Activated naive CD4-positive, alpha-beta T cell treated with anti-CD3 and anti-CD28 coated beads, Interleukin-2, amount 50 U/mL, for 72 hours (primary cell): ENCODE measurements at places on chromosomes 11 and 22.

DNA sequence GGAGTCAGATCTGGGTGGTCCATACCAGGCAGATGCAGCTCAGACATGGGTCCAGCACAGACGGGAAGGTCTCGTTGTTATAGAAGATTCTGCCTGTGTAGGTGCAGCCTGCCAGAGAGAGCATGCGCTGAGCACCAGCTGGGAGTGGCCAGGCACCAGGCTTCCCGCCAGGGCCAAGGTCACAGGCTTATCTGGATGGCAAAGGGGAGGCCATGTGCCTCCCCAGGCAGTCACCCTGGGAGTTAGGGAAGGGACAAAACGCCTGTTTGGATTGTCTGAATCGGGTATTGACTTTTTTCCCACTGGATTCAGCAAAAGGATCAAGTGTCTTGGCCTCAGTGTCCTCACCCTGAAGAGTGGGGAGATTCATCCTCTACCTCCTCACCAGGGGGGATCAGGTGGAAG is 26.5 kb downstream of the PGA5 start:
- no peak for DNase-seq

- no peak for DNase-seq
These were observed 228.2 kb downstream of the TMEM135 start for GRCh38 chr11:87265979-87266378.

GRCh38 chr22:42974223-42974622 is 40.7 kb downstream of the PACSIN2 start:
- no peak for DNase-seq

DNA sequence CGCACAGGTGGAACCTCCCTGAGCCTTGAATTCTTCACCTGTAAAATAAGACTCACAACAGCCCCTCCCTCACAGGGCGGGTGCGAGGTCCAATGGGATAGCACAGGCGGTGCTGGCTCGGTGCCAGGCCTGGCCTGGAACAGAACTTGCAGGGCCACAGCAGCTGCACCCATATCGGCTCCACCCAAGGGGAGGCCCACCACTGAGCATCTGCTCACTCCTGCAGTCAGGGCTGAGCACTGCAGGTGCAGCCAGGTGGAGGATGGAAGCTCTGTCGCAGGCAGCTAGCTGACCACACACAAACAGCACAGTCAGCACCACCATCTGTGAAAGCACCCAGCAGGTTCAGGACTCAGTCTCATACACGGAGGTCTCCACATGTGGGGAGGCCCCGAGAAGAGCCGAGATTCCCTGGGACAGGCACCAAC is 19.6 kb downstream of the VPS37C start:
- DNase-seq: no peak

DNA sequence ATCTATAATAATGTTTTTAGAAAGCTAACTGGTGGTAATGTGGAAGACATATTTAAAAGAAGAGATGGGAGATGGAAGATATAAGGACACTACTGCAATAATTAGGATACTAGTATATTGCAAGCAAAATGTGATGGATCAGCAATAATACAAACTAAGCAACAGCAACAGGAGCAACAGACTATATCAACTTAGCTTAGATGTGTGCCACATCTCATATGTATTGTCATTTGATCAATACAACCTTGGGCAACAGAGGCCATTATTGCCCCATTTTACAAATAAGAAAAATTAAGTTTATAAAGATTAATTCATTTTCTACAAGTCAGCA is 4.2 kb downstream of the FCHSD2 start:
- DNase-seq: no peak

DNA sequence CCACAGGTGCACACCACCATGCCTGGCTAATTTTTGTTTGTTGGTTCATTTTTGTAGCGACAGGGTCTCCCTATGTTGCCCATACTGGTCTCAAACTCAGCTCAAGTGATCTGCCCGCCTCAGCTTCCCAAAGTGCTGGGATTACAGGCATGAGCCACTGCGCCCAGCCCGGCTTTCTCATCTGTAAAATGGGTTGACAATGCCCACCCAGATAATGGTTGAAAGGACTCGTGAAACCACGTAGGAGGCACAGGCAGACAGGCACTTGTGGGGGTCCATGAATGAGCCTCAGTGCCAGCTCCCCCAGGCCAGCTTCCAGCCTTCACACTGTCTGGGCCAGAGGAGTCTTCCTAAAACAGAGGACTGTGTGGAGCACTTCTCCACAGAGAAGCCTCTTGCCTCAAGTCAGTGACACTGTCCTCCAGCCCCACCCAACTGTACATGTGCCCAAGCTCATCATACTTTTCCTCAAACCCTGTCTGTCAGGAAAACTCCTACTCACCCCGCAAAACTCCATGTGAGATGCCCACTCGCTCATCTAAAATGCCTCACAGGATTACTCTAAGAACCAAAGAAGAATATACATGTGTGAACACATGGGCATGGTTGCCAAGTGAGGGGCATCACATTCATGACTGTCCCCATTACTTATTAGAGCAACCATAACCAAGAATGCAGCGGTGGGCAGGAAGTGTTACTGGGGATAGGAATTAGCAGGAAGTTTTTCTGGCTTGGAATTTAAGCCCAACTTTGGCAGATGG is 32.1 kb upstream of the WNT7B start:
- DNase-seq: no peak

- DNase-seq: no peak
These were observed 667 bp downstream of the RAB6A start for GRCh38 chr11:73760135-73760678.

GRCh38 chr11:108589136-108589535 is 4.4 kb downstream of the EXPH5 start:
- no peak for DNase-seq

DNA sequence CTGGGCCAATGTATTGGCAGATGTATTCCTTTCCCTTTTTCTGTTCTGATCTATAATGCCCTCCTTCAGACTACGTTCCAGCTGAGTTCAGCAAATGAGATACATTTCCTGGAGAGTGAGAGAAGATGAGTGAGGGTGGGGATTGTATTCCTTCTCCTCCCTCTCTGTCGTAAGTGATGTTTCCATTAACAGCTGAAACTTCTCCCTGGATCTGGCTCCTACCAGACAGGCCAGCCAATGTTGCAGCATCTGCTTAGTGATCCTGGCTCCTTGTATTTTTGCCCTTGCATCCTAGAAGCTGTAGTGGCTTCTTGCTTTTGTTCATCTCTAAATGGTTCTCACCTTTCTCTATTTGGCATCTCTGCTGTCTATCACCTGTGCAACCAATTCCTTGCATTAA is 48.2 kb upstream of the MTMR2 start:
- DNase-seq: no peak

GRCh38 chr11:126082251-126083109 is 19.8 kb upstream of the CDON start:
- DNase-seq: no peak

GRCh38 chr11:90434858-90435257 is 212.0 kb upstream of the CHORDC1 start:
- DNase-seq: no peak

DNA sequence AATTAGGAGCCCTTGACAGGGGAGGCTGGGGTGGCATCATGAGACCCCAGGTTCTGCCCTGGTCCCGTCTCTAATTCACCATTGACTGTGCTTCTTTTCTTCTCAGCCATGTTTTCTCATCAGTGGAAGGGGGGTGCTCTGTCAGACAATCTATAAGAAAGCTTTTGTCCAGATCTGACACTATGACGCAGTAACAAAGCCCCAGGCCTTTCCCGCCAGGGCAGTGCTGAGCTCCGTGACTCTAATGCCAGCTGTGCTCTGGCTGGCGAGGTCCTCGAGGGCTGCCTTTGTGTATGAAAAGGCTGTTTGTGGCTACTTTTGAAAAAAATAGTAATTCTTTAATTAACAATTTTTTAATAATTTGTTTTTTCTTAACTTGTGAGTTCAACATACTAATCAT is 3.2 kb downstream of the CD6 start:
- no peak for DNase-seq

DNA sequence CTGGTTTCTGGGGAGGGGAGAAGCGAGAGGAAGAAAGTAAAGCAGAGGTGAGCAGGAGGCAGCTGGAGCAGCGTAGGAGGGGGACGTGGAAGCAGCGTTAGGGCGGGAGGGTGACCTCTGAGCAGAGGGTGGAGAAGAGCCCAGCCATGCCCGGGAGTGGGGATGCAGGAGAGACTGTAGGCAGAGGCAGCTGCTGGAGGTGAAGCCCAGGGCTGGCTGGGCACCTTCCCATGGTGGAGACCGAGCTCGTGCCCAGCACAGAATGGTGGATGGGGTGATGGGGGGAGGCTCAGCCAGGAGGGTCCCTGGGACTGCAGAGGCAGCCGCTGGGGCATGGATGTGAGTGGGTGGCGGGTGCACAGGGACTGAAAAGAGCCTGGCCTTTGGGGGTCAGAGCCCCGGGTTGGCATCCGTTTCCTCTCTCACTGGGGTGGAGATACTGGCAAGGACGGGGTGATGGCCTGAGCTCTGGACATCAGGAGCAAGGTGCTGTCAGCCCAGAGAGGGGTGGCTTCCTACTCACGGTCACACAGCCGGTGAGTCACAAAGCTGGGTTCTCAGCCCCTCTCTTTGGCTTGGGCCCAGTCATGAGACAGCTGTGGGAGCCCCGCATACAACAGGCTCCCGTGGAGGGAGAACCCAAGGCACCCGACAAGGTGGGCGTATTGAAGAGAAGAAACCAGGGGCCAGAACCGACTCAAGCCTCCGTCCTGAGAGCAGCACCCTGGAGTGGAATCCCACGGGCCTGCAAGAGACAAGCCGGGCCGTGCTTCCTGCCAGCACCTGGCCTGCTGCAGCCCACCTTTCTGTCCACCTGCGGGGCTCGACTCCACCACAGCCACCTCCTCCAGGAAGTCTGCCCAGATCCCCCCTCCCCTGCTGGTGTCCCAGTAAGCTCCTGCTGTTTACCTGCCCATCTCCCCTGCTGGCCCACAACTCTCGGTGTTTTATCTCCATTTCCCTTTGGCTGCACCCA is 45.8 kb upstream of the FGF3 start:
- peak; percentile 31 for DNase-seq

DNA sequence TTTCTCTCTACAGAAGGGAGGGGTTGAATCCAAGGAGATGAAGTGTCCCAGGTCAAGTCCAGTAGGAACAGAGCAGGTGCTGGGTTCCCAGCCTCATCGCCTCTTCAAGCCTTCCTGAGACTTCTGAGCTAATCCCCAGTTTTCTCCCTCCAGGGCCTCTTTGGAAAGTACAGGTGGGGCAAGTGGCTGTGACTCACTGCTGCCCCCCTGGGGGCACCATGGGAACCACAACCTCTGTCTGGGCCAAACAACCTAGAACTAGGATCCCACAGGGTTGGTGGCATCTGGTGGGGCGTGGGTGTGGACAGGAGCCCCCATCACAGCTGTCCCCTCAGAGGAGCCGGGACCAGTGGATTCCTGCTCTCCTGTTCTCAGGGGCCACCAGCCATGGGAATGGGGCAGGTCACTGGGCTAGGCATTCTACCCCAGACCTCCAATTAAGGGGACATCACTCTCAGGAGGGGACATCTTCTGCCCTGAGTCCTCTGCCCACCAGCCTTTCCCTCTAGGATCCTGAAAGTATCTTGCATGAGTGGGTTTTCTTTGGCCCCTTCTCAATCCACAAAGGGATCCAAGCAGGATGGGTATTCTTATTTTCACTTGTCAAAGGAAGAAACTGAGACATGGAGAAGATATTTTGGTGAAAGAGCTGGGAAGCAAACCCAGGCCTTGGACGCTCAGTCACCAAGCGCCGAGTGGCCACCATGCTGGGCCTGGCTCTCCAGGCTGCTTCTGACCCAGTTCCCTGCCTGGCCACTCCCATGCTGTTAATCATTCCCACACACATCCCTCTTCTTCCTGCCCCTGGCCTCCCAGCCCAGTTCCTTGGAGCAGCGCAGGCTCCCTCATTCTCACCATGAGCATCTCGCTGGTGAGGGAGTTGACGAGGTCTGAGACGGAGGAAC is 23.8 kb downstream of the LRRC10B start:
- DNase-seq: no peak

GRCh38 chr11:108873941-108874340 is 209.1 kb downstream of the DDX10 start:
- DNase-seq: no peak

- DNase-seq: no peak
These were observed 220.8 kb upstream of the SNX19 start for GRCh38 chr11:131137046-131137445.

- DNase-seq: no peak
These were observed 95.6 kb downstream of the RASSF10 start for GRCh38 chr11:13104619-13105236.

GRCh38 chr11:134063124-134063495 is 5.8 kb upstream of the JAM3 start:
- no peak for DNase-seq

DNA sequence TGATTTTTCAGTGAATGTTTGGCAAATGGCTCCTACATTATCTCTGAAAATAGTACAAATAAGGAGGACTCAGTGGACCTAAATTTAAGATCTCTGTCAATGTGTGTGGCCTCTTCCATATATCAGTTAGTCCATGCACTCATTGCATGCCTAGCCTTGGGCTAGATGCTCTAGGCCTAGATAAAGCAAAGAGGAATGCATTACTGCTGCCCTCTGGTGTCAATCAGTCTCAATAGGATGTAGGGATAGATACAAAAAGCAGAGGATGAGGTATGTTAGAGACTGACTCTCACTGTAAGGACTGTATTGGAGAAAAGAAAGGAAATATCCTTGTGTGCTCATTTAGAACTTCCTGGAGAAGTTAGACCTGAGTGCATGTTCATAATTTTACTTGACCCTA is 42.0 kb downstream of the MS4A2 start:
- DNase-seq: no peak

DNA sequence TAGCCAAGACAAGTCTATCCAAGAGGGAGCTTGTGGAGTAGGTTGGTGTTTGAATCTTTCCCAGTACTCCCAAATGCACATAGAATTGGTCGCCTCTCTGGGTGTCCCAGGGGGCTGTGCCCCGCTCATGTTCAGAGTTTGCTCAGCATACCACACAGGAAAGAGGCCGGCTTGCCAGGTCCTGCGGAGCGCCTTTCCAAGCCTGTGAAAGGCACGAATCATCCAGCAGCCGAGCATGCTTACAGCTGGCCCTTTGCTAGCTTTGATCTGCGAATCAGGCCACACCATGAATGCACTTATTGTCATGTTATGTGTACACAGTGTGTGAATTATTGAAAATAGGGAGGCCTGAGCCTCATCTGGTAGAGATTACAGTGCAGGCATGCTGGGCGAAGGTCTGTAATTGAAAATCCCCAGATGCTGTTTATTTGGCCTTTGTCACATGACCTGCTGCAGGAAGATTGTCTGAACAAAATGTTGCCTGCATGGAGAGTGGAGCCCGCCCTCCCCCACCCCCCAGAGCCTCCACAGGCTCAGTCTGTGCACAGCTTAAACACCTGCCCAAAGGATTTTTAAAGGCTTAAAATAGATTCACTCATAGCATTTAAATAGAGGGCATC is 163.3 kb upstream of the RASSF10 start:
- no peak for DNase-seq

- peak; percentile 13 for DNase-seq
These were observed 276.8 kb downstream of the BRD1 start for GRCh38 chr22:49550766-49551362.

GRCh38 chr11:94494126-94494680 is 419 bp downstream of the ANKRD49 start:
- no peak for DNase-seq
